ENCODE measurements at places on chromosomes 11 and 22.

GRCh38 chr11:124656774-124657630 is 16.5 kb downstream of the SIAE start:
- DNase-seq: no peak

DNA sequence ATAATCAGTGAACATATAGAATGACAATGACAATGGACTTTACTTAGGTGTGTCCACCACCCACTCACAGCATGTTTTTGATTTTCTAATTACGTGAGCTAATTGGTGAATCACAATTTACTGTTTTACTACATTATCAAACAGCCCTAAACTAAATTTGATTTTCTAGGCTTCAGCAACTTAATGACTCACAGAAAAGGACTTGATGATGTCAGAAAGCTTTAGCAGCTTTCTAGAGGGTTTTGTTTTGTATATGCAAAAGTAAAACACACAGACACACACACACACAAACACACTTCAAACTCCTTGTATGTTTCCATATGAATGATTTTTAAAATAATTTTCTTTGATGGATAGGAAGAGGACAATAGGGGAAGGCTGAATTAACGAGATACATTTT is 878.6 kb upstream of the CCDC90B start:
- DNase-seq: no peak

- no peak for DNase-seq
Observed at GRCh38 chr11:116172156-116172555, 600.6 kb downstream of the BUD13 start.

DNA sequence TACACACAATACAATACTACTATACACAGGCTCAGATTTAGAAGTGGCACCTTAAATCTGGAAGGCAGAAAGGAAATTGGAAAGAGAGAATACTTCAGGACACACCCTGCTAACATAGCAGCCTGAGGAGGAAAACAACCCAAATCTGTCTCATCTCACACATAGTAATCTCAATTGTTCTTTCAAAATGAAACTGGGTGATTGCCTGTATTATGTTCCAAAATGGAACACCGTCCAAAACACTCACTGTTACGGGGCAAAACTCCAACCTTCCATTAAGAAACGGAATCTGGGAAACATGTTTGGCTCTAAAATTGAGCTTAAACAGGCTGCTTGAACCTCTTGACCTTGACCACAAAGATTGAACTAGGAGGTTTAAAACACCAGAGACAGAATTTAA is 572.6 kb downstream of the OPCML start:
- DNase-seq: no peak

Data from CD4-positive, alpha-beta T cell treated with Interleukin-17A for 1 hour (primary cell).